Activated T-helper 17 cell treated with anti-CD3 and anti-CD28 coated beads, Interleukin-2, amount 50 U/mL, for 72 hours (primary cell): ENCODE measurements at places on chromosomes 3 and 15.

GRCh38 chr3:45968706-45969105, 25.4 kb downstream of the CXCR6 start:
- ATAC-seq: no peak

- ATAC-seq: no peak
Observed at GRCh38 chr3:51957520-51958205, 2.5 kb downstream of the GPR62 start.

DNA sequence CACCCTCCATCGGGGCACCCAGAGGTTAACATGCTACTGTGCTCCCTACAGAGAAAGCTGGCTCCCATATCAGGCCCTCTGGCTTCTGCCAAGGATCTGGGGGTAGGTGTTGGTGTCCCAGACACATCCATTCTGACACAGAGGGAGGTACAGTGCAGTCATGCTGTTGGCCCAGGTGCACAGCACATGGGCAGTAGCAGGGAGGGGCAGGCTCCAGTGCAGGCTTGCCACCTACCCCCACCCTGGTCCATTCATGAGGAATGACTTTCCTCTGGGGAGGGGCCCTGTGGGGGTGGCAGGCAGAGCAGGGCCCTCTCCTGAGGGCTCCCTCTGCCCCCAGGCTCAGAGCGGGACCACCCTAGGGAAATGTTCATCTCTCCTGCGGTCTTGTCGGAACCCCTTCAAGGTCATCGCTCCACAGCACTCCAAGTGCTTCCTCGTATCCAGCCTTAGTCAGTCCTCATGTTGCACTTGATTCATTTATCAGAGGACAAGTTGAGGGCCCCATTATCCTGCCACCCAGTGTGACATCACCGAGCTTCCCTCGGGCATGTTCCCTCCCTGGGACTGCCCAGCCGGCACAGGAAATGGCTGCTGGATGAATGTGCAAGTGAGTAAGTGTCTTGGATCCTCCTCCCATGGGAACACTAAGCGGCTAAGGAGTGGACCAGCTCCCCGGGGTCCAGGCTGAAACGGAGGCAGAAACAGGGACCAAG, 10.0 kb downstream of the DUSP7 start:
- no peak for ATAC-seq

GRCh38 chr3:100913870-100914648, 79.2 kb downstream of the ABI3BP start:
- no peak for ATAC-seq

DNA sequence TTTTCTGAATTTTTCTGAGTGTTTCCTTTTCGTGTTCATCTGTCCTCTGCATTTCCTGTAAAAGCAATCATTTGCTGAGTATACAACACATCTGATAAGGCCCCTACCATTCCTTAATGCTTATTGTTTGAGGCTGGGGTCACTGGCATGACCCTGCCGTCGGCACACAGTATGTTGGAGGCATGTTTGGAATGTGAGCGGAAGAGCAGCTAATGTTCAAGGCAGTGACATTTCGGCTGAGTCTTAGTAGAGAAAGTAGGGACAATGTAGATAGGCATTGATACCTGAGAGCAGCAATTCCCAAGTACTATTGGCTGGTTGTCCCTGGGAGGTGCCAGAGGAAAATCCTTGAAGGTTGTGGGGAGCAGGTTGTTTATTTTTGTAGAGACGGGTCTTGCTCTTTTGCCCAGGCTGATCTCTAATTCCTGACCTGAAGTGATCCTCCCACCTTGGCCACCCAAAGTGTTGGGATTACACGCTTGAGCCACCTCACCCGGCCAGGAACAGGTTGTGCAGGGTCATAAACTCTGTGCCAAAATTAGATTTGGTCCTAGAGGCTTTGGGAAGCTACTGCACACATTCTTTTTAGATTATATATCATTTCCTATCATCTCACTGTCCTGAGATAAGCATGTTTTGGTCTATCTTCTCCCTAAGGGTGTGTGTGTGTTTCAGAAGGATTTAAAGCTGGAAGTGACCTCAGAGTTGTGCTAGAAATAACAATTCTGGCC, 13.5 kb downstream of the PTPN23 start:
- no peak for ATAC-seq

DNA sequence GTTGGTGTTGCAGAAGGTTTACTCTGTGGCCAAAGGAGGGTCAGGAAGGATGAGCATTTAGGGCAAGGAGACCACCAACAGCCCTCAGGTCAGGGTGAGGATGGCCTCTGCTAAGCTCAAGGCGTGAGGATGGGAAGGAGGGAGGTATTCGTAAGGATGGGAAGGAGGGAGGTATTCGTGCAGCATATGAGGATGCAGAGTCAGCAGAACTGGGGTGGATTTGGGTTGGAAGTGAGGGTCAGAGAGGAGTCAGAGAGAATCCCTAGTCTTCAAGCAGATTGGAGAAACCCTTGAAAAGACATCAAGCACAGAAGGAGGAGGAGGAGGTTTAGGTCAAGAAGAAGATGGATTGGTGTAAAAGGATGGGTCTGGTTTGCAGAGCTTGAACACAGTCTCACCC, 4.0 kb downstream of the CCR5 start:
- no peak for ATAC-seq

DNA sequence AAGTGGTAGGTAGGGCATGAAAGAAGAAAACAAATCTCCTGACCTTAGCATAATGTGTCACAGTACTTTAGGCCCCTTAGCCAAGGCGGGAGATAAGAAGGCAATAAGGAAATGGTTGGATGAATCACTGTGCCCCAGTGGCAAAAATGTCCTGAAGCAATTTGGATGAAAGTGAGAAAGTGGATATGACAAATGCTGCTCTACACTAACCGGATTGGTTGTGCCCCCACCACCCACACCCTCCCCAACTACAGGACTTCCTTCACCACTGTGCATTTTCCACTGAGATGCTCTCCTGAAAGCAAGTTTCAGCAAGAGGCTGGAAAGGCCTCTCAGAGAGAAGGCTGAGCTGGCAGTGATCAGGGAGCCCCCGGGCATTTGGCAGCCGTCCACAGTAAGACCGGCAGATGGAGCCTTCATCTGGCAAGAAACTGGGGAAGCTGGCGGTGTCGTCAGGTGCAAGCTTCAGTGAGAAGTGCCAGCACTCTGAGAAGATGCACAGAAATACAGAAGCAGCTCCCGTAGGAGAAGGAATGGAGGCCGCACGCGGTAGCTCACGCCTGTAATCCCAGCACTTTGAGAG, 63.8 kb downstream of the ATP1B3 start:
- peak; percentile 96 for ATAC-seq

DNA sequence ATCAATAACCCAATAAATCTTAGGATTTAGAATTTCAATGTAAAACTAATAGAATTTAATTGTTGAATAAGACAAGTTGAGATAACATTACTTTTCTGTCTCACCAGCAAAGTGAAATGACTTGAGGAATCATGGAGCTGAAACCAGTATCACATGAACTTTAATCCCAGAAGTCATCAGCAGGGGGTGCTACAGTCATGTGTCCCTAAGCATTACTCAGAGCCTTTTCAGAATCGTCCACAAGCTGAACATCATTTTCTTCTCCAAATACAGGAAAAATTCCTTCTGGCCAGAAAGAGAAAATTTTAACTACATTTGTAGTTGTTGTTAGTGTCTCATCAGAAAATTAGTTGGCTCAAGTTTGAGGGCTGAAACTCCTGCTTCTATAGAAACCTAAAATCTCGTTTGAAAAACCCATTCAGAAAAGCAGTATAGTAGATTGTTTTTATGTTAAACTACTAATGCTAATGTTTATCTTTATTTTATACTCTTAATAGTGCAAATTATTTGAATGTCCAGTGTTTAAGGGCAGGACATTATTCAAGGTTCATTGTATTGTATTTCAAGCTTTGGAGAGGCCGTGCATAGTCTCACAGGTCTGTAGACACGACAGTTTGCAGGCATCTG, 384.1 kb downstream of the PLOD2 start:
- ATAC-seq: no peak

- no peak for ATAC-seq
Observed at GRCh38 chr15:48190932-48191573, 412 bp upstream of the CTXN2 start.

- ATAC-seq: no peak
Observed at GRCh38 chr15:42166225-42166940, 9.9 kb upstream of the PLA2G4F start.

- ATAC-seq: no peak
Observed at GRCh38 chr3:17367171-17367570, 375.3 kb downstream of the TBC1D5 start.

DNA sequence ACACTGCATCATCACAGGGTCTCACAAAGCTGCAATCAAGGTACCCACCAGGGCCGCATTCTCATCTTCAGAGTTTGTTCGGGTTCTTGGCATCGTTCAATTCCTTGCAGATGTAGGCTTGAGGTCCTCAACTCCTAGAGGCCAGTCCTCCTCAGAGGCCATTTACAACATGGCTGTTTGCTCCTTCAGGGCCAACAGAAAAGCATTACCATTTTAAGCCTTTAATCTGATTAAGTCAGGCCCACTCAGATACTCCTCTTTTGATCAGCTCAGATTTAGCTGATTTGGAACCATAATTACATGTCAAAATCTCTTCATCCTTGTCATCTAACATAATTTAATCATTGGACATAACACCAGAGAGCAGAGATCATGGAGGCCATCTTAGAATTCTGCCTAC, 55.4 kb downstream of the BFSP2 start:
- ATAC-seq: no peak

- no peak for ATAC-seq
Observed at GRCh38 chr3:65660000-65660598, 378.6 kb downstream of the MAGI1 start.

DNA sequence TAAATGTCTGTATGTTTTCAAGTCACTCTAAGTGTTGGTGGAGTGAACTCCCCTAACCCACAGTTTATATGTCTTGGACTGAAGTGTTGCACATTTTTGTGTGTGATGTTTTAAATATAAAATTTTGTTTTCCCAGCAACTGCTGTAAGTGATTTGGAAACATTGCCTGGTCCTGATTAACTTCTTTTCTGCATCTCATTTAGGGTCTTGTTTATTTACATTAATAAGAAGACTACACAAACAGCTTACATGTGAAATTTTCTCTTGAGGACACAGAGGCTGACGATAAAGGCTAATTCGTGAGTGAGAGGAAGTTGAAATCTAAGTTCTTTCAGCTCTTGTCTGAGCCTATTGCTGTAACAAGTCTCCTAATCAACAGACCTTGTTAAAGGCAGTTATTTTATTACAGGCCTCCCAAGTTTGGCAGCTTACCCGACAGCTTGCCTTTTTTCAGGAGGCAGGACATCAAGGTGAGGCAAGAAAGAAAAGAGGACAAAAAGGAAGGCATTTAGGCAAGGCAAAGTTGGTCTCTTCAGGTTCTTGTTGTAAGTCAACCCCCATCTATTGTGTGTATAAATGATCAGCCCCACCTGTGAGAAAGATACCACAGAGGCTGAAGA, 177.7 kb upstream of the NR2E3 start:
- no peak for ATAC-seq

DNA sequence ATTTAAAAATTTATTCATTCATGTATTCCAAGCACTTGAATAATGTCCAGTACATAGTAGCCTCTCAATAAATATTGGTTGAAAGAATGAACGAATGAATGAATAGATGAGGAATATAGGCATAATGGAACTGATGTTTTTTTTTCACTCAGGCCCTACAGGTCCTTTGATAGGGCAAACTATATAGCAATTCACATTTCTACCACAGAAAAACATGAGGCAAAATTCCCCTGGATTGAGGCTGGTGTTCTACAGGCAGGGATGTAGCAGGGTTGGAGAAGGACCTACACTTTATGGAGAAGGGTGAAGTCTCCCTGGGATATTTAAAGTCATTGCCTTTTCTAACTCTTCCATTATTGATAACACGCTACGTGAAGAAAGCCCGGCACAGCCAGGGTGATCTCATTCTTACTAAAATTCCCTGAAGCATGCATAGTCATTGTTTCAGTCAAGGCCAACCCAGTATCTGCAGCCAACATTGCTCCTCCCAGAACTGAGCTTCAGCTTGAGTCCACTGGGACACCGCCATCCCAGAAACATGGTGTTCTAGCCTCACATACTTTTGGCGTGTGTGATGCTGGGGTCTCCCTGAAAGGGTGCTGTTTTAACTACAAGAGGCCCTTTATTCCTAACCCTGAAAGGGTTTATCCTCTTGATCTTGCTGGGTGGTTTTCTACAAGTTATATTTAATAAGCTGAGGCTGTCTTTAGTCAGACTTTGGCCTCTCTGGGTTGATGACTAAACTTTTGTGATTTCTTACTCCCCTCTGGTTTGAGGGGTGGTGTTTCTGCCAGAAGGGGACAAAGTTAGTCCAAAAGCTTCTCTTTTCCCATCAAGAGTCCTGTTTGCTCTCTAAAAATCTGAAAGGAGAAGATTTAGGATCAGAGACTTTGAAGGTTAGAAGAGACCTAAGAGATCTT, 25.9 kb upstream of the FBN1 start:
- no peak for ATAC-seq

DNA sequence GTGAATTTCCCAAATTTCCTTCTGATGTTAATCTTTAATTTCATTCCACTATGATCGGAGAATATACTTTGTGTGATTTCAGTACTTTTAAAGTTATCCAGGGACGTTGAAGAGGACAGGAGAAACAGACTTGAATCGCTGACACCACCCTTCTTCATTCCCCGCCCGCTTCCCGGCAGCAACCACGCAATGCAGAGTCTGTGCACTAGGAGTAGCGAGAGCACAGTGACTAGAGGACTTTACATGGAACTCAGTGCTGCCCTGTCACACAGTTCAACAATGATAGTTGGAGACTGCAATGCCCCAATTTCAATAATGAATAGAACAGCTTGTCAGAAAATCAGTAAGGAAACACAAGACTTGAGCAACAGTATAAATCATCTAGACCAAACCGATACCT, 73.9 kb downstream of the RNF13 start:
- ATAC-seq: no peak

GRCh38 chr3:5047764-5048419, 68.7 kb downstream of the BHLHE40 start:
- no peak for ATAC-seq

DNA sequence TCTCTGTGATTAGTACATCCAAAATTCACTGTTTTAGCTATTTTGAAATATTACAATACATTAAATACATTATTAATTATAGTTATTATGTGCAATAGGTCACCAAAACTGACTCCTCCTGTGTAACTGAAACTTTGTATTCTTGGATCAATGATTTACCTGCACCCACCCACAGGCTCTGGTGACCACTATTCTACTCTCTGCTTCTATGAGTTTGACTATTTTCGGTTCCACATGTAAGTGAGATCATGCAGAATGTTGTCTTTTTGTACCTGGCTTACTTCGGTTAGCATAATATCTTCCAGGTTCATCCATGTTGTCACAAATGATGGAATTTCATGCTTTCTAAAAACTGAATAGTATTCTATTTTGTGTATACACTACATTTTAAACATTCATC, 43.8 kb downstream of the SLC2A2 start:
- ATAC-seq: no peak

DNA sequence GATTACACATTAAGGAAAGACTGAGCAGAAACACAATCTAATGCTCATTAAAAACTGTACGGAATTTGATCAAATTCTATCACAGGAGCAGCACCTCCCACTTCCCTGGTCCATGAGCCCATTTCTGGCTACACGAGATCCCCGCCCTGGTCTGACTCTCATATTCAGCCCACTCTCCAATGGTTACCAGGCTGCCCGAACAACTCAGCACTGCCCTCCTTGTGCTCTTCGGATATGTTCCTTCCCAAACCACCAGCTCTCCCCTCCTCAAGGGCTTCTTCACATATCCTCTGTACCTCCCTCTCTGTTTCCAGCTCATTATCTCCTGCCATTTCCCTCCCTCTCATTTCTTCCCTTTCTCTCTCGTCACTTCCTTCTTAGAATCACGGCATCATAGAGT, 180.5 kb downstream of the RSL24D1 start:
- ATAC-seq: no peak
